Esophagus squamous epithelium (tissue), 5 donors: ENCODE measurements at places on chromosomes 1 and 21.

DNA sequence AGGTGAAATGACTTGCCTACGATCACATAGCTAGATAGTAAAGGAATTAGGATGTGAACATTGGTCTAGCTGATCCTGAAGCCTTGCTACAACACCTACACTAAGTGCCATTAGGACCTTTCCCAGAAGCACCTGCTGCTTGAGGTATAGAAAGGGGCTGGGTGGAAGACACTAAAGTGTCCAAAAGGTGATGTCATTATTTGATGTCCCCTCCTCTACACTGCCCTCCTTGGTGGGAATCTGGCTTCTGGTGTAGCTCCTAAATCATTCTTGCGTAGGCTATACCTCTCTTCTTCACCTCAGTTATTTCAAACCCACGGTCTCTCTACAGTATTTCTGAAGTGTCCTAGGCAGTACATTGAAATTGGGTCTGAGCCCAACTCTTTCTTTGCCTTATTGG lies 132.5 kb upstream of the FGGY start:
- no peak for DNase-seq

DNA sequence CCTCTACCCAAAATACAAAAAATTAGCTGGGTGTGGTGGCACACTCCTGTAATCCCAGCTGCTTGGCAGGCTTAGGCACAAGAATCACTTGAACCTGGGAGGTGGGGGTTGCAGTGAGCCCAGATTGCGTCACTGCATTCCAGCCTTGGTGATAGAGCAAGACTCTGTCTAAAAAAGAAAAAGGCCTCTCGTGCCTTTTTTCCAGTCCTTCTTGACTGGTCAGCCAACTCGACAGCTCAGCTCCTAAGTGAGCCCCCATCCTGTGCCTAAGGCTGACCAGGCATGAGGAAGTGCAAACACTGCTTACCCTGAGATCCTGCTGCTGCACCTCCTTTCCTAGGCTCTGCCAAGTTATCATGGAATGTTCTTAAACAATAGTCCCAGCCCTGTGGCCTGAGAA lies 10.1 kb upstream of the PROK1 start:
- no peak for DNase-seq

- no peak for DNase-seq
Measured at GRCh38 chr1:212412374-212412773, 2.3 kb downstream of the PACC1 start.

GRCh38 chr1:61083013-61083806 lies 849 bp downstream of the NFIA start:
- DNase-seq, result no peak

GRCh38 chr1:217040711-217041455 lies 317.7 kb upstream of the ESRRG start:
- no peak for DNase-seq

DNA sequence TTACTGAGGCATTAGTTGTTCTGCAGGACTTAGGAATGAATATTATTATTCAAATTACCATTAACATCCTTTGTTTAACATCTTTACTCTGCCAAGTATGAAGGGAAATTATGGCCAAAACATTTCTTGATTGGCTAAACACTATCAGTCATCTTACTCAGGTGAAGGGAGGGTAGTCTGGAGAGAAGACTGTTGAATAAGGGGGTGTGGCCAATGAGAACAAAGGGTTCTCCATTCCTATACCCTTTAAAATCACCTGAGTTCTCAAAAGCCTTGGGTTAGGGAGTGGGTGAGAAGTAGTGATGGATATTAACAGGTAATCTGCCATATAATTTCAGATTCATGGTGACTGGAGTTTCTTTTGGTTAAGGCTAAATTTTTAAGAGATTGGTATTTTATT lies 19.3 kb downstream of the CRYZL1 start:
- DNase-seq, result no peak

DNA sequence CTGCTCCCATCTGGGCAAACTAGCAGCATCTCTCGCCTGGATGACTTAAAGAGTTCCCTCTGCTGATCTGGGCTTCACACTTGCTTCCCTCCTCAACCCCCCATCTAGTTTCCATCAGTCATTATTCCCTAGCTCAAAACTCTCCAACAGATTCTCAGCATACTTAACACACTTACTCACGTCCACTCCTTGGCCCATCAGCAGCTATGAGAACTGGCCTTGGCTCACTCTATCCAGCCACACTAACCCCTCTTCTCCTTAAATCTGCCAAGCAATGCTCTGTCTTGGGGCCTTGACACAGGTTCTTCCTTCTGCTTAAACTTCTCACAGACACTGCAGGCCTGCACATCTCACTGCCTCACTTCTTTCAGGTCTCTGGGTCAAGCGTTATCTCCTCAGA lies 41.6 kb downstream of the GNG12 start:
- no peak for DNase-seq

DNA sequence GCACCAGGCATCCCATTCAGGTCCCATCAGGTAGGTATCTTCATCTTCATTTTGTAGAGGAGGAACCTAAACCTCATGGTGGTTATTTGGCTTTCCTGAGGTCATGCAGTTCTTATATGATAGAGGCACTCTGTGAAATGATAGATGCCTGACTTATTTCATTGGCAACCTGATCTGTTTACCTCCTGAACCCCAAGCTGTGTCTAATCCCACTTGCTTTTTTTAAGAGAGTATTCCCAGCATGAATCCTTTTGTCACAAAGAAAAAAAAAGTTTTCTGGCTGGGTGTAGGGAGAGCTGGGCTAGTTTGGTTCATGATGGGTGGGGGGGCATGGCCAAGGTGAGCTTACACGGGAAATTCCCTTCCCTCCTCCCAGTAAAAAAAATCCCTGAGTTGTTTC lies 154.2 kb downstream of the TENT5C start:
- no peak for DNase-seq

DNA sequence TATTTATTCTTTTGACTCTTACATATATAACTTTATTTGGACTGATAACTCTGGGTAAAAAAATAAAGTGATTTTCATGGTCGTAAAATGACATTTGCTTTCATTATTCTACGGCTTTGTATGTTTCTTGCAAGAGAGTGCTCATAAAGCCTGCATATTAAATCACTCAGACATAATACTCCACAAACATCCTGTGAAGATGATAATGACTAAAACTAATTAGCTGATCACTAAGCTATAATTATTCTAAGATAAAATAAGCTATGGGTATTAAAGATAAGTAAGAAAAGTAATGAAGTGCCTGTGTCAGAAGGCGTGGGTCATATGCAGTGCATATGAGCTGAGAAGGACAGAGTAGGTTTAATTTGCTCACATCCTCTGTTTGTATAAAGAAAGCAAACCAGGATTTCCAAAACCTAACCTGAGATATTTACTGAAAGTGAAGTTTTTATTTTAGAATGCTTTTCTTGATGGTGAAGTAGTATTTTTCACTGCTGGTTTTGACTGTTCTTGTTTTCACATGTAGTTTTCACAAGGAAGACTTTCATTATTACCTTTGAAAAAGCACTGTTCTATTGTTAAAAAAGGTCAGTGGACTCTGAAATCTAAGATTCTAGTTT lies 278.8 kb downstream of the AMY1C start:
- DNase-seq, result no peak
